GM13977 (cell line): ENCODE measurements at places on chromosomes 13 and 19.

DNA sequence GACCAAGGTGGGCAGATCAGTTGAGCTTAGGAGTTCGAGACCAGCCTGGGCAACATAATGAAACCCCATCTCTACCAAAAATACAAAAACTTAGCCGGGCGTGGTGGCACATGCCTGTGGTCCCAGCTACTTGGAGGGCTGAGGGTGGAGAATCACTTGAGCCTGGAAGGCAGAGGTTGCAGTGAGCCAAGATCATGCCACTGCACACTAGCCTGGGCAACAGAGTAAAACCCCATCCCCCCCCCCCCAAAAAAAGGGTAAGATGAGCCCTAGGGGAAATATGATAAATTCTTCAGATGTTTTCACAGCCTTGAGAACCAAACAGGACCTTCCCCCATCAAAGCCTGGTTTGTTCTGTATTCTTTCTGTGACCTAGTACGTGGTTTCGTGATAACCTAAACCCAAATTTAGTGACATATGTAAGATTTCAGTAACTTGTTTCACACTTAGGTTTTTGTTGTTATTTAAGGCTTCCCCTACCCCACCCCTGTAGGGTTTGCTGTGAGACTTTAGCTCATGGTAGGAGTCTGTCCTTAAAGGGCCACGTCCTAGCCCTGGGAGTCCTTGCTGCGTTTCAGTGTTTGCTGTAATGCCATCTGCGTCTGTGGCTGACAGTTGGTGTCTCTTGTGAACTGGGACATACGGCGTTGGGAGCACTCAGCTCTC lies 49.6 kb downstream of the MYO9B start:
- peak; percentile 83 for DNase-seq

GRCh38 chr13:96678801-96679200 lies 315.5 kb downstream of the OXGR1 start:
- no peak for DNase-seq

- DNase-seq: no peak
Observed at GRCh38 chr13:39561971-39562370, 41.0 kb downstream of the LHFPL6 start.

DNA sequence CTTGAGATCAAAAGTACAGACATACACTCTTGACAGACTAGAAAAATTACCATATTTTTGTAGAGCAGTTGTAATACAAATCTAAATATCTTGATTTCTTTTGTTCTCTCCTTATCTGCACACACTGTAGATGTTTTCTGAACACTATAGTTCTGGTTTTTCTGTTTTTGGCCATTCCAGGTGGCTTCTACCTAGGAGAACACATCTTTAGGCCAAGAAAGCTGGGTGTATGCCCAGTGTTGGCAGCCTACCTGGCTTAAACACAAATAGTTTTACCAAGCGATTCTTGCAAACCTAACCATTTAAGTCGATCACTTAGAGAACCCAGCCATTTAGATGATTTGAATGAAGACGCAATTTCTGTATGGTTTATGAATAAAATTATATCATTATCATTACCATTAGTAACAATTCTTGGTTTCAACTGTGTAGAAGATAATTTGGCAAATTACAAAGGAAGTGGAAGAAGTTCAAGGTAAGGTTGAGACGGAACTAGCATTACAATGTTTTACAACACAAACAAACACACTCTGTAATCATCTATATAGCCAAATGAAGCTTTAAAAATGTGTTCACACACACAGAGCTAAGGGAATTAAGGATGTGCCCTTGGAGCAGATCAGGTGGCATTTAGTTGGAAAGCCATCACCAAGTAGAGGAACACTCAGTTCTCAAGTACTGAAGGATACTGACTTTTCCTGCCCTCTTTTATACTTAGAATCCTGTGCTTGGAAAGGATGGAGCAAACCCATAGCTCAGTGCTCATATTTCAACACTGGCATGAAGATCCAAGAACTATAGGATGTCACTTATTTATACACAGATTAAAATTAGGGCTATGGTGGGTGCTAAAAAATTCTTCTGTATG lies 36.2 kb downstream of the ERCC5 start:
- DNase-seq: no peak

GRCh38 chr19:44723299-44723951 lies 24.5 kb downstream of the CEACAM16 start:
- peak; percentile 68 for DNase-seq

DNA sequence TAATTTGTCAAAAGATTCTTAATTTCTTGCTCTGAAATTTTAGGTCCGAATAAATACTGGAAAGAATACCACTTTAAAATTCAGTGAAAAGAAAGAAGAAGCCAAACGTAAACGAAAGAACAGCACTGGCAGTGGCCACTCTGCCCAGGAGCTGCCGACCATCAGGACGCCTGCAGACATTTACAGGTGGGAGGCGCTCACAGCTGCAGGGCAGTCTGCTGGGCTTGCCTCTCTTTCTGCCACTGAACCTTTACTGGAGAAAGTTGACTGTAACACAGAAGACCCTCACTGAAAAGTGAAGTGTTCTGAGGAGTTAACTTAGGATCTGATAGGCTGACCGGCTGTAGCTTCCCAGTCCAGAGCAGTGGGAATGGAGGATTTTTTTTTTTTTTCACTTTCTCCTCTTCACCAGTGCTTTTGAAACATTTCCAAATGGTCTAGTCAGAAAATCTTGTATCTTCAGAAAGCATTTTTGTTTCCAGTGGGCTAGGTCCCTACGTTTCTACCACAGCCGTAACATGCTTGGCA lies 69.1 kb downstream of the URI1 start:
- no peak for DNase-seq

- no peak for DNase-seq
Observed at GRCh38 chr19:389255-389934, 19.6 kb downstream of the C2CD4C start.

GRCh38 chr13:92843549-92843948 lies 383.1 kb upstream of the GPC6 start:
- DNase-seq: no peak

DNA sequence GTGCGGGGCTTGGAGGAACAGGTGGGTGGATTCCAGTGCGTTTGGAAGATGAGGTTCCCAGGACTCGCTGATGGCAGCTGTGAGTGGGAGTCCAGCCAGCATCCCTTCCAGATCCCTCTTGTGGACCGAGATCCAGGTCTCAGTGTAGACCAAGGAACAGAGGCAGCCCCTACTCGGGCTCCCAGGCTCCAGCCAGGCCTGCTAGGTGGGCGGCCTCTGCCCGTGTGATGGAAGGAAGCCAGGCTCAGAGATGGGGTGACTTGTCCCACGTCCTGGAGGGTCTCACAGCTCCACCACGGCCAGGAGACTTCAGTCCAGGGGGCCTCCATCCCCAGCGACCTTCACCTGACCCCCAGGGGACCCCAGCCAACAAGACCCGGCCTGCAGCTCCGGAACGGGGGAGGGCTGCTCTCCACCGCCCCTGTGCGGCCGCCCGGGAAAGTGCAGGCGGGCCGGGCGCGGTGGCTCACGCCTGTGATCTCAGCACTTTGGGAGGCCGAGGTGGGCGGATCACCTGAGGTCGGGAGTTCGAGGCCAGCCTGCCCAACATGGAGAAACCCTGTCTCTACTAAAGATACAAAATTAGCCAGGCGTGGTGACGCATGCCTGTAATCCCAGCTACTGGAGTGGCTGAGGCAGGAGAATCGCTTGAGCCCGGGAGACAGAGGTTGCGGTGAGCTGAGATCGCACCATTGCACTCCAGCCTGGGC lies 729 bp upstream of the MADCAM1 start:
- DNase-seq: no peak

DNA sequence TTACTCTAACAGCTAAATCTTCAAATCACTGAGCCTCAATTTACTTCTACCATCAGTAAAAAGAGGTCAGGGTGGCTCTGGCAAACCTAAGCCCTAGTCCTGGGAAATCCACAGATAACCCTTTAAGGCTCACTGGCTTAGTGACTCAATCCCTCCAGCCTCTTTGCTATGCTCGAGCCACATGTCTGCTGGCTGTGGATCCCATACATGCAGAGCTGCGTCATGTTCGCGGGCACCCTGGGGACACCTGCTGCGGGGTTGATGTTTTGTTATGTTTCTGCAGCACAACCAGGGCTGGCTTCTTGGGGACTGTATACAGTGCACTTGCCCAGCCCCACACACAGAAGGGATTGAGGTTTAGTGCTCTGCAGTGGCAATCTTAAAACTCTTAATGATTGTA lies 41.6 kb upstream of the C13orf42 start:
- no peak for DNase-seq

- no peak for DNase-seq
Observed at GRCh38 chr13:51539887-51540286, 44.4 kb upstream of the WDFY2 start.

- no peak for DNase-seq
Observed at GRCh38 chr19:30806311-30806710, 434.1 kb downstream of the ZNF536 start.

GRCh38 chr19:33323093-33323820 lies 20.9 kb upstream of the CEBPA start:
- no peak for DNase-seq

GRCh38 chr13:48412881-48413351 lies at the start of gene LPAR6:
LPAR6 (minus strand) TSS chr13:48413113; CDS start chr13:48412423, 690 bp downstream.
- DNase-seq: no peak

DNA sequence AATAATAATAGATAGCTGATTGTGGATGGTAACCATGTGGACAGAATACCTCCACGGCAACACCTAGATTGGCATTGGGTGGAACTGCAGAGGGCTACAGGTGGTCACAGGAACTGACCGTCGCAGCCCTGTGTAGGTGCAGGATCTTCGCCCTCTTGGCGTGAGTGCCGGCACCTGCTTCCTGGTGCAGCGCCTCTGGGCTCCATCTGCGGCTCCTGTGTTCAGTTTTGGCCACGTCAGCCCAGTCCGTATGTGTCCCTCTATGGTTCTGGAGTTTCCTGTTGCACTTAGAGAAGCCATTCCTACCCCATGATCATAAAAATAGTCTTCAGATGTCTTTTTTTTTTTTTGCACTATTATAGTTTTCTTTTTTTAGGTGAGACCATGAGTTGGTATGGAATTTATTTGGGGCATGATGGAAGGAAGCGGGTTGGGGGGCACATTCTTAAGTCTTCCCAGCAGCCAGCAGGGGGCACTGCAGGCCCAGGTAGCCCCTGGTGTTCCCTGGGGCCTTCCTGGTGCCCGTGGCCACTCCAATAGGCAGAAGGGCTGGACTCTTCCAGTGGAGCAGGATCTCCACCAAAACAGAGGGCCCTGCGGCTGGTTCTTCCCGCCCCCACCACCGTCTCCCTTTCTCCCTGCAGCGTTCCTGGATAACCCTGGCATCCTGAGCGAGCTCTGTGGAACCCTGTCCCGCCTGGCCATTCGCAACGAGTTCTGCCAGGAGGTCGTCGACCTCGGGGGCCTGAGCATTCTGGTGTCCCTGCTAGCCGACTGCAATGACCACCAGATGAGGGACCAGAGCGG lies 10.1 kb upstream of the SLC25A42 start:
- peak; percentile 69 for DNase-seq

GRCh38 chr13:24748061-24748400 lies 15.9 kb upstream of the RNF17 start:
- no peak for DNase-seq

DNA sequence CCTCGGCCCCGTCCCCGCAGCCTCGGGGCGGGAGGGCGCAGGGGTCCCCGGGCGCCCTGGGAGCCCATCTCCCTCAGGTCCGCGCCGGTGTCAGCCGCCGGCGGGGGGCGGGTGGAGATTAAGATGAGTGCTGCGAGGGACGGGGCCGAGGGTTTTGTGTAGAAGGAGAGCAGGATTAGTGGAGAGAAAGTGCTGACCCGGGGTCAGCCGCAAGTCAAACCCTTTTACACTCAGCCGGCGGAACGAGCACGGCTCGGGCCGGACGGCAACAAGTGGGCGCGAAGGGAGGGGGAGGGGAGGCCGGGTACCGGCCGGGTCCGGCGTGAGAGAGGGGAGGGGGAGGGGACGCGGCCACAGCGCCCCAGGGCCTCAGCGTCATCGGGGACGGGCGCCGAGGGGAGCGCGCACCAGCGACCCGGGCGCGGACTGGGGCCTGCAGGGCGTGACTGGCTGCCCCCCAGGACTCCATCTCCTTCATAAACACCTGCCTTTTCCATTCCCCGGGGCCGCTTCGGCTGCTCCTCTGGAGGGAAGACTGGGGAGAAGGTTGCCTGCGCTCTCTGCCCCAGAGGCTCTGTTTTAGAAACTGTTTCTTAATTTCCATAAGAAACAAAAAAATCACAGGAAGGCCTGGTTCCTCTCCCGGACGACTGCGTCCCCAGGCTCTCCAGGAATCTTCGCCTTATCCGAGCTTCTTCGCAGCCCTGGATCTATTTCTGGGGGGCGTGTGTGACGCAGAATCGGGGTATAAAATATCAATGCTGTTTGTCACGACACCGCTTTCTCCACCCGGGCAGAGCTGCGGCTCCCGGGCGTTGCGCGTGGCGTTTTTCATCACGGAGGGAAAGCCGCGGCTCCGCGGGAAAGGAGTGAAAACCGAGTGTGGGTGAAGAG lies 6.5 kb downstream of the SOX1 start:
- no peak for DNase-seq

DNA sequence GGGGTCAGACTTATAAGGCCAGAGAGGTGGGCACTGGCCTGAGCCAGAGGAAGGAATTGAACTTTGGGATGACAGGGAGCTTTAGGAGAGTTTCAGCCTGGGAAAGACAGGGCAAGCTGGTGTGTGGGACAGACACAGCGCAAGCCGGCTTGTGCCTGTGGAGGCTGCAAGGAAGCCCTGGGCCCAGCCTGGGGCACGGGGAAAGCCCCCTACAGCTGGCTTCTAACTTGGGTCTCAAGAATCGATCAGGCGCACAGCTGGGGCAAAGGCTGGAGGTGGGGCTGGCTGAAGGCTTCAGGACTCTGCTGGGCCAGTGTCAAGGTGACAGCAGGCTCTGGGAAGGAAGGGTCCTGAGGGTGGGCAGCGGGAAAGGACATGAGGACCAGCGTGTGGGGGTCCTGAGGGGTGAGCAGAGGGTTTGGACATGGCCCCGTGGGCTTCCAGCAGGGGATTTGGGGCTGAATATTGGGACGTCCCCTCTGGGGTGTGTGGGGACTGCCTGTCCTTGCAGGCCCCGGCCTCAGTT lies 3.0 kb downstream of the PTOV1 start:
- no peak for DNase-seq

DNA sequence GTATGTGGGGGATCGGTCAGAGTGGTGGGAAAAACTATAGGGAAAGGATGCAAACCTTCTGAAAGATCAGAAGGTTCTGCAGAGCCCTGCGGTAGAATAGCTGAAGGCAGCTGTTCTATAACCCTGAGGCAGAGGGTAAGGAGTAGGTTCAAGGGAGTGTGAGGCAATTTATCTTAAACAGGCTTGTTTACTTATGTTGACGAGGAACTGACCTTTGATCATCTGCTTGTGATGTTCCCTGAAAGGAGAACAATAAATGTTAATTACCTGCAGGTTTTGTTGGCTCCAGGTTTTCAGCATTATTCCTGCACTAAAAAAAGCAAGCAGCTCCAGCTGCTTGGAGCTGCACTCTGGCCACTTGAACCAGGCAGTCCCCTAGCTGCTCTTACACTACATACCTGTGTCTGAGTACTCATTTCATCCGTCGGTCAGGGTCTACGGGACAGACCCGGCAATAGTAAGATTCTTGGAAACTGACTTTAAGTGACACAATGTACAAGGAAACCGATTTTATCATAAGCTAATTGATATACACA lies 202.1 kb downstream of the TBC1D4 start:
- DNase-seq: no peak

DNA sequence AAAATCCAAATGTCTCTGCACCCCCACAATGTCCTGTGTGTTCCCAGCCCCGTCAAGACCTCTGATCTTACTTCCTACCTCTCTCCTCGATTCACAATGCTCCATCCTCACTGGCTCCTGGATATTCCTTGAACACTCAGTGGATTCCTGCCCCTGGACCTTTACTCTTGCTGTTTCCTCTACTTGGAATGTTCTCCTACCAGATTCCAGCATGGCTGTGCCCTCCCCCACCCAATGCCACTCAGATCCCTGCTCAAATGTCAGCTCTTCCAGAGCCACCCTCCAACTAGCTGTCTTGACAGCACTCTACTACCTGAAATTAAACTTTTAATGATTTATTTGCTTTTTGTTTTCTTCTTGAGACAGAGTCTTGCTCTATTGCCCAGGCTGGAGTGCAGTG lies 107.4 kb downstream of the KLF5 start:
- DNase-seq: no peak
